Left lobe of liver (tissue), 2 donors: ENCODE measurements at places on chromosomes 1 and 21. TPM values are rescaled to one million over a fixed set of nuclear protein-coding genes. Genes with fewer than 3 reads are reported as not detected.

DNA sequence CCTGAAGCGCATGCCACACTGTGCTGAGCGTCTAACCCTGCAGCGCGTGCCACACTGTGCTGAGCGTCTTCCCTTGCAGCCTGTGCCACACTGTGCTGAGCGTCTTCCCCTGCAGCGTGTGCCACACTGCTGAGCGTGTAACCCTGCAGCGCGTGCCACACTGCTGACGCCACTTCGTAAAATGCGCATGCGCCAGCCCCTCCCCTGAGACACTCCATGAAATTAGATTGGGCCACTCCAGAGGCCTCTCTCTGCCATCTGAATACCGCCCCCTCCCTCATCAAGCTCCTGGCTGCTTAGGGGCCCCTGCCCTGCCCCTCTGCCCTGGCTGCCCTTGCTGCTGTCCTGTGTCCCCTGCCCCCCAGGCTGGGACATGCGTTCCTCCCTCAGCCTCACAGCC, 84.8 kb downstream of the POFUT2 start:
- DNase-seq: no peak

GRCh38 chr1:106659490-106660244, 396.8 kb upstream of the PRMT6 start:
- no peak for DNase-seq

- DNase-seq: no peak
Measured at GRCh38 chr21:39840373-39841097, 26.7 kb upstream of the PCP4 start.

VPS26C gene
- total RNA-seq: 27.7 TPM

C1QC gene
- 76.0 TPM for total RNA-seq

DNA sequence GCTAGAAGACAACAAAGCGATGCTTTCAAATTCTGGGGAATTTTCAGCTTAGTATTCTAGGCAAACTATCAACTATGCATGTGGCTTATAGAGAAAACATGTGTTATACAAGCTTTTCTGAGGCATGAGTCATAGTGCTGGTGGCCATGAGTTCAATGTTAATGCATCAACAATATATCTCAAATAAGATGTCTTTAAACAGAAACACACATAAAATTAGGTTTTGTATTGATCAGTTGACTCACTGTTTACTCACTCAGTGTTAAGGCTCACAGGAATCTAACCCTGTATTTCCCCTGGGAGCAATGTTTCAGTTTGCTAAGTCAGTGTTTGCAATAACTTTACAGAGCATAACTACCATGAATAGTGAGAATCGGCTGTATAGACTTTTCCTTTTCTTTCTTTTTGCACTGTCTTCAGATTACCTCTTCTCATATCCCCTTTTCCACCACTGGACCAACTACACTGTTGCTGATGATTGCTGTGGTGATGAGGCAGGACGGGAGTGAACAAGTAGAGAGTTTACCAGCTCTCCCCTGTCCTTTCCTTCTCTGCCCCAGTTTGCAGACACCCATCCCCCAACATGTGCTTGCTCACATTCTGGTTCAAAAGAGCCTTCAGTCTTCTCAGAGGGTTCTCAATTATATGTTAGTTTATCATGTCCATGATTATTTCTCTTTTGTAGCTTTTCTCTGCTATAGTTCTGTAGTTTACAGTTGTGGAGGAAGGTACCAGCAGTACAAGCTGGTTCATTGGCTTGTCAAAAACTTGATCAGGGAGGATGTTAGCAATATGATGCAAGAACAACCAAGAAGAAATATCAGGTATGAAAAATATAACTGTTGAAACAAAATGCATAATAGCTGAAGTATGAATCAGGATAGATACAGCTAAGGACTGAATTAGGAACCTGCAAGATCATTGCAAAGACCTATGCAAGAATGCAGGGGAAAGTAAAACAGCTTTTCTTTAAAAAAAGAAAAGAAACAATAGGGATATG, 23.9 kb downstream of the CD2 start:
- no peak for DNase-seq

ACTL8 gene
- not detected for total RNA-seq

DNA sequence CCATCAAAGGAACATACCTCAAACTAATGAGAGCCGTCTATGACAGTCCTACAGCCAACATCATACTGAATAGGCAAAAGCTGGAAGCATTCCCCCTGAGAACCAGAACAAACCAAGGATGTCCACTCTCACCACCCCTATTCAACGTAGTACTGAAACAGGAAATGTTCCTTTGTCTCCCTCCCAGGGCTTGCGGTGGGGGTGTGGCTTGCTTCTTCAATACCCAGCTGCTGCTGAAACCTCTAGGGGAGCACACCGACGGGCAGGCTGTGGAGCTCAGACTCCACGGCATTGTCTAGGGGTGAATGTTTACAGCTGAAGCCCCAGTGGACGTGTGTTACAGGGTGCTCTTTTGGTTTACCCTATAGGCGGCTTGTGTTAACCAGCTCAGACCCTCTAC, 30.5 kb upstream of the B3GALT2 start:
- no peak for DNase-seq

DNA sequence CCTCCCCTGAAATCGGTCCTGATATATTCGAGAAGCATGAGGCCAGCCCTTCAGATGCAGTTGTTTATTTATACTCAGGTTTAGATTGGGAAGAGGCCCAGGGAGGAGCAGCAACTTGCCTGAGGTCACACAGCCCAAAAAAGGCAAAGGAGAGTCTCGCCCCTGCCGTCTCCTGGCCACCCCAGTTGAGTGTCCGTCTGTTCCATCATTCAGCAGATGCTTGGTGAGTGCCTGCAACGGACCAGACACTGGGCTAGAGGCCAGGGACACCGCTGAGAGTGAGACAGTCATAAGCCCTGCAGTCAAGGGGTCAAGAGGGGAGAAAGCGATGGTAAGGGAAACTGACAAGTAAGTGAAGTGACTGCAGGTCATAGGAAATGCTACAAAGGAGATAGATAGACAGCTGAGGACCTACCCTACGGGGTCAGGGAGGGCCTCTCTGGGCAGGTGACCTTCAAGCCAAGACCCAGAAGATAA, 15.4 kb upstream of the SELENON start:
- DNase-seq: no peak

DNA sequence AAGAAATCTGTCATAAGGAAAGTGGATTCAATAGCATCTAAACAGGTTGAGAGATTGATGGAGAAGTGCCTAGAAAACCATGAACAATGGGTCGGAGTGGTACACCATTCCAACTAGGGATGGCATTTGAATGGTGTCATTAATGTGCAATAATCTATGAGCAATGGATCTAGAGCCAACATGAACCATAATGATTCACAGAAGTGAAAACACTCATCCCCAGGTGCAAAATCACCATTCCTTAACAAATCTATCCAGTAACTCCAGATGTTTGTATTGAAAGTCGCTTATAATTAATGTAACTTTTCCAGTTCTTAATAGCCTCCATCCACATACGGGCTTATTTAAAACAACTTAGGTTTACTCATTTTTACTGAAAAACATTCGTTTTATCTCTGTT, 201.3 kb upstream of the ADGRL4 start:
- DNase-seq: no peak

CAMK1G gene
- total RNA-seq: 0.13 TPM
